Activated CD4-positive, alpha-beta memory T cell treated with anti-CD3 and anti-CD28 coated beads, Interleukin-2, amount 10 ng/mL, durations not matched to agents 7 days and 5 days (primary cell): ENCODE measurements at places on chromosomes 3 and 15.

DNA sequence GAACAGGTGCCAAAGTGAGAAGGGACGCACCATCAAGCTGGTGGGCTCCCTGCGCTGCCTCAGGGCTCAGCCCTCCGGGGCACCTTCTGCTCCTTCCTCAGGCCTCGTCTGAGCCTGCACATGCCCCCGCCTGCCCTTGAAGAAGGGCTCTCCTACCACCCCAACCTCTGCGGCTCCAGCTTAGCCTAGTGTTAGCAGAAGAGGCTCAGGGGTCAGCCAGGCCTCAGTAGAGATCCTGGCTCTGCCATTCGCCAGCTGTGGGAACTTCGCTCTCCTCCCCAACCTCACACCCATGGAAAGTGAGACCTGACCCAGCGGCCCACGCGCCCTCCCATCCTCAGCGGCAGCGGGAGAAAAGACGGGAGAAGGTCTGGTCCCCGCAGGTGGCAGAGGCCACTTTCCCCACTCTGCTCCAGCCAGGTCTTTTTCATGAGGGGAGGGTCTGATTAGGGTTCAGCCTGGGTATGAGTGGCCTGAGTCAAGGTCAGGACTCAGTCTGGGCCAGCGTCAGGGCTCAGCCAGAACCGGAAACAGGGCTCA lies 8.2 kb downstream of the GRIP2 start:
- DNase-seq = no peak
- no peak overlapping the region for H3K27ac ChIP-seq
- H3K36me3 ChIP-seq = no peaks in the 10 kb centered on the region
- H3K27me3 ChIP-seq = peaks cover 21% of the 10 kb centered on the region

- H3K4me1 ChIP-seq = peaks cover 33% of the 10 kb centered on the region
- no peak for DNase-seq
- H3K4me3 ChIP-seq = no peak overlapping the region
- H3K27me3 ChIP-seq = no peaks in the 10 kb centered on the region
Observed at GRCh38 chr15:44308415-44308814, 19.9 kb downstream of the GOLM2 start.

DNA sequence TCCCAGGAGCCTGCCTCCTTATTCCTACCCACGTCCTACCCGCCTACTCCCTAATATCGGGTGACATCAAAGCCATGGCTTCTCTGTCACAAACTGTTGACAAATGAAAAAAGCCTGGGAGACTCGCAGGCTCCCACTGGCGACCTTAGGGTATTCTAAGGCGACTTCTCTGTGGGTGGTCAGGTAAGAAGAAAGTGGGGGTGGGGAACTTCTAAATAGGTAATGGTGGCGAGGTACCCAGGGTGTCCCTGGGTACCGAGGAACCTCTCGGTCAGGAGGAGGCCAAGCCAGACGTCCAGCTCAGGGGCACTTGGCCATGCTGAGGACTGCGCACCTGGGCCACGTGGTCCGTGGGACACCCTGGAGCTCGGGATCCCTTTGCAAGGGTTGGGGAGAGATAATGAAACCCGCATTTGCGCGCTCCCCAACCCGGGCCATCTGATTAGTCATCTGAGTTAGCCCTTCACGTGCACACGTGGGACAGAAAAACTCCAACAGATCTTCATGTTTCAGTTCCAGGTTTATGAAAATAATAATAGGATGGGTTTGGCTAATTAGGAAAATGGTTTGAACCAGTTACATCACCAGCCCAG lies 78.2 kb downstream of the NR2F2 start:
- H3K36me3 ChIP-seq = no peaks in the 10 kb centered on the region
- no peaks in the 10 kb centered on the region for H3K4me1 ChIP-seq
- H3K4me3 ChIP-seq = no peak overlapping the region
- peaks cover 44% of the 10 kb centered on the region for H3K27me3 ChIP-seq

- no peaks in the 10 kb centered on the region for H3K36me3 ChIP-seq
- H3K4me1 ChIP-seq = no peaks in the 10 kb centered on the region
- H3K27ac ChIP-seq = no peak overlapping the region
- no peak for DNase-seq
- H3K27me3 ChIP-seq = no peaks in the 10 kb centered on the region
- H3K4me3 ChIP-seq = no peak overlapping the region
Observed at GRCh38 chr3:54985856-54986255, 58.0 kb upstream of the LRTM1 start.

DNA sequence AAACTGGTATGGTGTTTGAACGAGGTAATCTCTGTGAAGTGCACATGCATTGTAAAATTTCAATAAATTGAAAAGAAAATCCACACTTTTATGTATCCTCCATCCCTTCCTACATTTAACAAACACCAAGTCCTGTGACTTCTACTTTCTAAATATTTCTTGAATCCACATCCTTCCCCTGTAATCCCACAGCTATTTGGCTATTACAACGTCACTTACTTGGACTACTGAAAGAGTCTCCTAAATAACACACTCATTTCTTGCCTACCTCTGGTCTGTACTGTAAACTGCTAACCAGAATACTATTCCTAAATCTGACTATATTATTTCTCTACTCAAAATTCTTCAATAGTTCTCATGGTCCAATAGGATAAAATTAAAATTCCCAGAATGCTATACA lies 176.1 kb downstream of the NEK10 start:
- H3K4me3 ChIP-seq = no peak overlapping the region
- no peaks in the 10 kb centered on the region for H3K4me1 ChIP-seq
- no peaks in the 10 kb centered on the region for H3K27me3 ChIP-seq
- H3K27ac ChIP-seq = no peak overlapping the region
- no peak for DNase-seq
- H3K36me3 ChIP-seq = no peaks in the 10 kb centered on the region

- DNase-seq = no peak
- no peaks in the 10 kb centered on the region for H3K4me1 ChIP-seq
- H3K27me3 ChIP-seq = no peaks in the 10 kb centered on the region
- H3K36me3 ChIP-seq = no peaks in the 10 kb centered on the region
Observed at GRCh38 chr15:27127815-27128570, 157.0 kb downstream of the GABRG3 start.
